Camera-type eye (tissue), 1 donor: ENCODE measurements at places on chromosomes 13 and 19. TPM values are rescaled to one million over a fixed set of nuclear protein-coding genes. Genes with fewer than 3 reads are reported as not detected.

Gene TRAPPC2B
- total RNA-seq, result 25.2 TPM

Gene CEACAM20
- total RNA-seq, result not detected

Gene ATP4A
- not detected for total RNA-seq

Gene DIRAS1
- total RNA-seq, result 11.7 TPM

Gene CTU1
- 4.0 TPM for total RNA-seq

Gene SULT2A1
- not detected for total RNA-seq

Gene NLRP11
- not detected for total RNA-seq

Gene PLEKHA4
- 10.8 TPM for total RNA-seq

Gene PTGER1
- 0.60 TPM for total RNA-seq

Gene SLC5A5
- total RNA-seq, result not detected

Gene PLIN5
- 1.8 TPM for total RNA-seq
